Foreskin keratinocyte (primary cell): ENCODE measurements at places on chromosomes 3 and 15. TPM values are rescaled to one million over a fixed set of nuclear protein-coding genes. Genes with fewer than 3 reads are reported as not detected.

- DNase-seq: no peak
Observed at GRCh38 chr3:146159616-146160320, 1.2 kb downstream of the PLOD2 start.

The PCYT1A gene
- 66.2 and 67.7 TPM in 2 replicates for total RNA-seq

- no peak for DNase-seq
Observed at GRCh38 chr15:98751767-98752166, 103.4 kb downstream of the IGF1R start.

DNA sequence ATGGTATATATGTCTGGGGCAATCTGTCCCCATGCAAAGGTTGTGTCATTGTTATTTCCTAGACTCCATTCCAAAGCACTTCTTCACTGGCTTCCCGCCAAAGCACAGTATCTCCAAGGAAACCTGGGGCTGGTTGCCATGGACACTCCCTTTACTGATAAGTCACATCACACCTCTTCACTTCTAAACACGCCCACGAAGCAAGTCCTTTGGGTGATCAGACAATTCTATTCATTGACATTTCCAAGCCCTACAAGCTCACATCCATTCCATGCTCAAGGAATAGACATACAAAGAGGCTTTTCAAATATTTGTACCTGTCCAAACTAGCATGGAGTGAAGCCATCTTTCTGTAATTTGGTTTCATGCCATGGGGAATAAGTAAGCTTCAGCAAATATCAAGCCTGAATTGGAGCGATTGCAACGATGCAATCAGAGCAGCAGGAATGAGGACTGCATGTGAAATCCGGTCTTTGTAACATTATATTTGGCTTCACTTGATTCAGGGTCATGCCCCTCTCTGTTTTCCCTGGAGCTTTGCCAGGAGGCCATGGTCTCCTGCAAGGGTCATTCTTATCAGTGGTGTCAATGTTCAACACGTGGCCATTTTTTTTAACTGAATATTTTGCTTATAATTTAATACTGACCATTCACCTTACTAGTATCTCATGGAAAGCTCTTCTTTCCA, 201.6 kb upstream of the TMC3 start:
- DNase-seq: peak; percentile 89

DNA sequence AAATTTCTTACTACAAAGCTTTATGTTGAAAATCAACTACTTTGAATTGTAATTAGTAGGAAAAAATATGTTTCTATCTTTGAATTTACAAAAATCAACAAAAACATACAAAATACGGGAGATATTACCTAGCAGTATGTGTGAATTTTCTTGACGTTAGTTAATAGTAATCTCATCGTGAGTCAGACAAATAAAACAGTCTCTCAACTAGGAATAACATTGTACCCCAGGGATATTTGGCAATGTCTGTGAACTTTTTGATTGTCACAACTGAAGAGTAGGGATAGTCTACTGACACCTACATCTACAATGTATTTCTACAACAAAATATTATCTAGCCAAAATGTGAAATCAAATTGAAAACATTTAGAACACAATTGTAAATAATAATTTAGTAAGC, 250.3 kb downstream of the POLQ start:
- no peak for DNase-seq

The FBXL2 gene
- total RNA-seq: 10.8 and 14.7 TPM in 2 replicates

DNA sequence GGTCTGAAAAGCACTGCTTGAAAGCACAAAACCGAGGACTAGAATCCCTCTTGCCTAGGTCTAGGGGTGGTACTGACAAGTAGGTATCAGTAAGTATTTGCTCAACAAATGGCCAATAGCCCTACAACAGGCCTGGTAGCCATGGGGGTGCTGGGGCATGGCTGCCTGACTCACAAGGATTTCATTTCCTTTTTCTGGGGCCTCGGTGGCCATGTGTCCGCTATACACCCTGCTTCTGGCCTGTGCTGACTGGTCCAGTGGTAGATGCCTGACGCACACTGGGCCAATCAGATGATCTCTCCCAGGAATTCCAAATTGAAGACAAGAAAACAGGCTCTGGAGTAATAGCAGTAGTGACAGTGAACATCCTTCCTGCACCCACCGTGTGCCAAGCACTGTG, 29.4 kb downstream of the MELTF start:
- DNase-seq: peak; percentile 49

The ANKRD34C gene
- not detected in 2 replicates for total RNA-seq
